ENCODE measurements at places on chromosomes 5 and 9. TPM values are rescaled to one million over a fixed set of nuclear protein-coding genes. Genes with fewer than 3 reads are reported as not detected.

GRCh38 chr9:126844085-126844484 lies 16.4 kb upstream of the ZBTB34 start:
- DNase-seq = no peak
- H3K4me1 ChIP-seq = peaks cover 10% of the 10 kb centered on the region
- H3K36me3 ChIP-seq = no peaks in the 10 kb centered on the region
- H3K27ac ChIP-seq = no peak overlapping the region

DNA sequence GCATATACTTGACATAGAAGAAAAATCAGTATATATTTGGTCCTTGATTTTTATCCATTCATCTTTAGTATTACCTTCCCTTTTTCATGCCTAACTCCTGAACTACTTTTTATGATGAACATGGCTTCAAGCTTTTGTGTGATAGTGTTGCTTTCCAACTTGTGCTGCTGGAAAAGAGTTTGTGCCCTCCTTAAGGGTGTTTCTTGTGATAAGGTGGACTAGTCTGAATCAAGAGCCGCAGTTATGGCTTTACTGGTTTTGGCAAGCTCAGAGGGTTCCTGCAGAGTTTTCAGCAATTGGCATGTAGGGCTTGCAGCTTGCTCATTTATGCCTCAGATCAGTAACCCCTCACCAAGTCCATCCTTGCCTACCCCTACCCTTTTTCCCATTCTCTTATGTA lies 20.5 kb downstream of the POLR3G start:
- DNase-seq = no peak
- no peak overlapping the region for H3K4me3 ChIP-seq
- no peaks in the 10 kb centered on the region for H3K4me1 ChIP-seq
- H3K27ac ChIP-seq = no peak overlapping the region
- H3K27me3 ChIP-seq = no peaks in the 10 kb centered on the region

- H3K27me3 ChIP-seq = no peaks in the 10 kb centered on the region
- peaks cover 3% of the 10 kb centered on the region for H3K4me1 ChIP-seq
- H3K36me3 ChIP-seq = peaks cover 2% of the 10 kb centered on the region
- H3K27ac ChIP-seq = no peak overlapping the region
Observed at GRCh38 chr5:137847687-137848086, 20.0 kb upstream of the MYOT start.

DNA sequence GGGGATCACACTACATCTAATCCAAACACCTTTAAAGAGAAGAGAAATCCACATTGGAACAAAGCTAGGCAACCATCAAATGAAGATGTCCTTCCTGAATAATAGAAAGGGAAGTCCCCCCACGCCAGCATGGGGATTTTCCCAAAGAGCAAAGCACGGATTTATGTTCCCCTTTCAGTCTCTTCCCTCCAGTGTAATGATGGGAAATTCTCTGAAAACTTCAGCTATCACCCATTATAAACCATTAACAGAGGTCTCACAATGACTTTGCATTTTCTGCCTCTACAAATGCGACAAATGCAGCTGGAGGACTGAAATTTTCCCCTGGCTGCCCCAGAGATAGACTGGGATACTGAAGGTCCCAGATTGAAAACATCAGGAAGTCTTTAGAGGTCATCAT lies 368.7 kb downstream of the EFNA5 start:
- no peaks in the 10 kb centered on the region for H3K36me3 ChIP-seq
- H3K27me3 ChIP-seq = peaks cover 6% of the 10 kb centered on the region
- H3K4me1 ChIP-seq = no peaks in the 10 kb centered on the region
- no peak for DNase-seq

- peaks cover 23% of the 10 kb centered on the region for H3K4me1 ChIP-seq
- no peak overlapping the region for H3K27ac ChIP-seq
- no peak for DNase-seq
- peaks cover 4% of the 10 kb centered on the region for H3K27me3 ChIP-seq
Observed at GRCh38 chr9:76658510-76659231, 105.6 kb upstream of the PCA3 start.

DNA sequence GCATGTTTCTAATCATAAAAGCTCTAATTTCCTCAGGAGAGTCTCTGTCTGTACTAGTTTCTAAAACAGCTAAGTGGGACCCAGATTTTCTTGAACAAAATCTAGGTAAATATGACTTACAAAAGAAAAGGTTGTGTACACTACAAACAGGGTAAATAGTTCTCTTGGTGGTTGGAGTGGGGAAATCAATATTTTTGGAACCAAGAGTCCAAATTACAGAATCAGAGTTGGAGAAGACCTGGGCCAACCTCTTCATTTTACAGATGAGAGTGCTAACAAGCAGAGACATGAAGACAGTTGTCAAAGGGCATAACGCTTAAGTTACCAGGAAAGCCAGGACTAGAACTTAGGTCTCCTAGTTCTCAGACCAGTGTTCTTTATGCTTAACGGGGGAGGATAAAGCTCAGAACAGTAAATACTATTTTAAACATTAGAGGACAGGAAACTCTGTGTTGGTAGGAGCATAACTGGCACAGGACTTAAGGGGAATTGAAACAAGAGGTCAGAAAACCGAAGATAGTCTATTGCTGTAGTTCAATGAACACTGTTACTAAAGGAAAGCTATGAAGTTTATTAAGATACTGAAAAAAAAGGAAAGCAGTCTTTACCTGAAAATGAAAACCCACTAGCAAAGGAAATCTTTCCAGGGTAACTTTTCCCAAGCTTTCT lies 9.3 kb upstream of the GOLGA1 start:
- no peak overlapping the region for H3K27ac ChIP-seq
- peaks cover 4% of the 10 kb centered on the region for H3K4me1 ChIP-seq

DNA sequence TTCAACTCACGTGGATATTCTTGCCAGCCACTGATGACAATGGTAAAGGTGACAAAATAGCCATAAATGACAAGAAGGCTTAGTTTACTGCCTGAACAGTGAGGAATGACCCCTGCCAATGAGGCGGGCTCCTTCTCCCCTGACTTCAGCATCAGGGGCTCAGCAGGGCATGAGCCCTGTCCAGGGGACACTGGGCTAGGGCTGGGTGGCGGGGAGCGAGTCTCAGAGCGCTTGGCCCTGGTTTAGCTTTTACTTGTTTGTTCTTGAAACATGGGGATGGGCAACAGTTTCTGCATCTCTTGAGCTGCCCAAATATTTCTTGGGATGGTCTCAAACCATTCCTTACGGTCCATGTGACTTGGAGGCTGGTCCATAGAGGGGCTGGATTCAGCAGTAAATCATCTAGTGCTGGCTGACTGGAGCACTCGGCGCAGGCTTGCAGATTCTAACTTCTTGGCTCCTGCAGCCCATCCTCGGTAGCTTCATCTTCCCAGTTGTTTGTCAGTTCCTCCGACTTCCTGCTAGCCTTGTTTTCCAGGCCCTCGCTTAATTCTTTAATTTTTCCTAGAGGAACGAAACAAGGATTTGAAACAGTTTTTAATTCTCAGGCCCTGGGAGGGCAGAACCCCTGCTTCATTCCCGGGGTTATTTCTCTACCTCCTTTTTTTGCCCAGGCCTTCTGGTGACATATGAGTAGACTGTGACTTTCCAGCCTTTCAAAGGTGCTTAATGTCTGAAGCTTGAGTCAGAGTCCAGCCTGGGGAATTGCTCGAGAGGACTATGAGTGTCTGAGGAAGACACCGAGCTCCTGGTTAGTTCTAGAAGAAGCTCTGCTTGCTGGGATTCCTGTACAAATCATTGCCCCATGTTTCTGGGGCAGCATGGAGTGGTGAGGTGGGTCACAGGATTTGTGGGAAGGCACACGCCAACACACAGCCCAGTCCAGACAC lies 4.5 kb upstream of the HMCN2 start:
- no peak overlapping the region for H3K4me3 ChIP-seq
- H3K36me3 ChIP-seq = no peaks in the 10 kb centered on the region
- no peaks in the 10 kb centered on the region for H3K4me1 ChIP-seq
- DNase-seq = no peak
- H3K27ac ChIP-seq = no peak overlapping the region
- peaks cover 49% of the 10 kb centered on the region for H3K27me3 ChIP-seq

GRCh38 chr5:93995126-93995621 lies 253.8 kb upstream of the POU5F2 start:
- peaks cover 14% of the 10 kb centered on the region for H3K4me1 ChIP-seq
- peaks cover 16% of the 10 kb centered on the region for H3K36me3 ChIP-seq
- no peak for DNase-seq
- no peak overlapping the region for H3K4me3 ChIP-seq

DNA sequence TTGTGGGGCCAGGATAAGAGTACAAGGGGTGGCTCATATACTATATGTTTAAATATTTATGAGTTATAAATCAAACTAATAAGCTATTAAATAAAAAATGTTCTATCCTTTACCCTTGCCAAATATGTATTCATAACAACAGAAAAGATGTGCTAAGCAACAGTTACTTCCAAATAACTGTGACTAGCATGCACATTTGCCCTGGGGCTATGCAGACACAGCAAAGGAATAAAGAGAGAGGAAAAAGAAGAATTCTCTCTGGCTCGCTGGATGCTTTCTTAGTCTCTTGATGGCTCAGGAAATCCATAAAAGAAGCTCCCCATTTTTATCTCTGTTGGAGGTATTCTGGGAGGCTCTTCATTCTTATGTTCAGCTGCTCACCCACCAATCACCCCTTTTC lies 182.4 kb upstream of the ATP10B start:
- H3K4me3 ChIP-seq = no peak overlapping the region
- H3K27me3 ChIP-seq = no peaks in the 10 kb centered on the region
- H3K36me3 ChIP-seq = no peaks in the 10 kb centered on the region
- H3K27ac ChIP-seq = no peak overlapping the region

DNA sequence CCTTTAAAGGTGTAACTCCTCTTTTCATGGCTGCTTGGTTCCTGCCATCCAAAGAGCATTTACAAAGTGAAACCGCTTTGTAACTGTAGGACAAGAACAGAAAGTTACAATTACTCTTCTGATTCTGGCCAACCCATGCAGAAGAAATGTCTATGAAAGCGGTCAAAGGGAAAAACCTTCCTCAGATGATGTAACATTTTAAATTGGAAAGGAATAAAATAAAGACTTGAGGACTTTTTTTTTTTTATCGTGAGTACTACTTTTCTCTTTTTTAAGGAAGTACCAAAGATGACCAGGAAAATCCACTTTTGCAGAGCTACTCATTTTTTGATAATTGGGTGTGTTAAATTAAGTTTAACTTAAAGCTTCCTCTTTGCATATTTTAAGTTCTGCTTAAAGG lies 13.0 kb upstream of the C9orf72 start:
- H3K4me3 ChIP-seq = no peak overlapping the region
- H3K36me3 ChIP-seq = peaks cover 2% of the 10 kb centered on the region
- peaks cover 1% of the 10 kb centered on the region for H3K4me1 ChIP-seq
- H3K27me3 ChIP-seq = peaks cover 28% of the 10 kb centered on the region
- DNase-seq = no peak

GRCh38 chr5:126920291-126920690 lies 110.1 kb downstream of the MARCHF3 start:
- no peaks in the 10 kb centered on the region for H3K27me3 ChIP-seq
- peaks cover under 1% of the 10 kb centered on the region for H3K36me3 ChIP-seq

DNA sequence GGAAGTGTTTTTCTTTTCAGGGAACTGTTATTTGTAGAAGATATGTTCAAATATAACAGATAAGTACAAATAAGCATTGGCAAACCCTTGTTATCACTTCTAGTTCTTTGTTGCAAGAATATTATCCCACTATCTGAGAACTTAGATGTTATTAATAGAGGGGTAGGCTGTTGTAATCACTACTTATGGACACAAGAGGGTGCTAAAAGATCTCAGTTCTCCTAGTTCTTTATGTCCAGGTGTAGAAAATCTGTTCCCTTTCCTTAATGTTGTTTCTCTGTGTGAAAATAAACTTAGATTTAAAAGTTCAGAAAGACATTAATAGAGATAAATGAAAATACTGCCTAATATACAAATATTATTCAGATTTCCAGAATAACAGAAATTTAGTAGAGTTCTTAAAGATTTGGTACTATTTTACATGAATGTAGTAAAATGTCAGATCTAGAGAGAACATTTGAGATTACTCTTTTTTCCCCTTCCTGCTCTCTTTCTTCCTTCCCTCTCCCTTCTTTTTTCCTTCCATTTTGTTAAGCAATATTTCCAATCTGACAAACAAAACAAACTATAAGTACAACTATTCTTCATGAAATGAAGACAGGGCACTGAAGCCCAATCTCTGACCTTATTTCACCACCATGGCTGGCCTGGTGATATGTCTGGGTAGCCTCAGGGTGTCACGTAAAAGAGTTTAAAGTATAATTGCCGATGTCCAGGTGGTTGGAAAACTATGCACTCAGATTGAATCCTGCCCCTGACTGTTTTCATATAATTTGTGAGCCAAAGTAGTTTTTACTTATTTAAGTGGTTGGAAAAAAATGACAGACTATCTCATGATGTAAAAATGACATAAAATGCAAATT lies 43.6 kb upstream of the C5orf46 start:
- no peak overlapping the region for H3K27ac ChIP-seq
- no peaks in the 10 kb centered on the region for H3K4me1 ChIP-seq
- H3K27me3 ChIP-seq = peaks cover 5% of the 10 kb centered on the region
- no peaks in the 10 kb centered on the region for H3K36me3 ChIP-seq
- no peak for DNase-seq

The PRDM9 gene
- total RNA-seq = not detected

The PCDHGA8 gene
- not detected for total RNA-seq

The ARID3C gene
- not detected for total RNA-seq

The NFIB gene
- not detected for total RNA-seq

The SEMA5A gene
- total RNA-seq = not detected

The FLT4 gene
- 6.0 TPM for total RNA-seq

The PCDHGA2 gene
- total RNA-seq = not detected

The FBLL1 gene
- total RNA-seq = not detected

The SOHLH1 gene
- not detected for total RNA-seq

The APBA1 gene
- total RNA-seq = 0.23 TPM

The BTNL3 gene
- not detected for total RNA-seq

The NADK2 gene
- 30.5 TPM for total RNA-seq
